ENCODE measurements at places on chromosomes 6 and 20.
A peak's percentile ranks its signal among the peaks of the same experiment; 100 is the strongest.

DNA sequence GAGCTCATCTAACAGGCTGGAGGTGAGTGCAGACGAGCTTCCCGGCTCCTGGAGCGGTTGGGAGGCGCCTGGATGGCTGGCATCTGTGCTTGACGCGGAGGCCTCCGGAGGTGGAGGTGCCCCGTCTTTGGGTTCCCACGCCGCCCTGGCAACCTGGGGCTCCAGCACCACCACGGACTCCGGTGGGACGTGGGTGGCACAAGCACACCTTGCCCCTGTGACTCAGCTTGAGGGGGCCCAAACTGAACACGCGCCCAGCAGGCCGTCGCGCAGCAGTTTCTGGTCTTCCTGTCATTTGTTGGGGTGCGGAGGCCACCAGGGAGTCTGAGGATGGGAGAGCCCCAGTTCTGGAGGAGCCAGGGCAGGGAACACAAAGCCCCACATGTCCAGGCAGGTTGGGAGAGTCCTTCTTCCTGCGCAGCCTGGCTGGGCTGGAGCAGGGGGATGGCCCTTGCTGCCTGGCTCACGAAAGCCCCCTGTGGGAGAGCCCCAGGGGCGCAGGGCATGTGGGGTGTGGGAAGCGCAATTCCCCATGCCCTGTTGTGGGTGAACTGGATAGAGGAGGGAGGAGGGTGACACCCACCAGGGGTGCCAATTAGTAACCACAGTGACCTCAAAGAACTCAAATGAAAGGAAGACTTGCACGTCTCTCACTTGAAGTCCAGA, 1378.6 kb upstream of the DEFB115 start:
- no peak for DNase-seq

DNA sequence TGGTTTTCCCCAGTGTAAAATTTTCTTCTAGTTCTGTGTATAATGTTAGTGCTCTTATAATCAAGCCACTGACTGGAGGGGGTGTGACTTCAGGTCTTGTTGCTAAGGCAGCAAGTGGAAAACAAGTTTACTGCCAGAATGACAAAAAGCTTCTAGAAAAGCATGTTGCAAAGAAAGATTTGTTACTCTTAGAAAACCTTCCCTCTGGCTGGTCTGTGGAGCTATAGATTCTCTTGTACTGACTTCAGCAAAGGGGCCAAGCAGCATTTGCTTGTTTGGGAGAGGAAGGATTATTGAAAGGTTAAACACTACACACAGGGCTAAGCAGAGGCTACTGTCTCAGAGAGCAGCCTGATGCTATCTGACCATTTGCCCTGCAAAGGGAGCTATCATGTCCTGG, 288.8 kb downstream of the BTBD9 start:
- no peak for DNase-seq

GRCh38 chr20:47677635-47678453, 107.4 kb downstream of the SULF2 start:
- DNase-seq = peak; percentile 47

DNA sequence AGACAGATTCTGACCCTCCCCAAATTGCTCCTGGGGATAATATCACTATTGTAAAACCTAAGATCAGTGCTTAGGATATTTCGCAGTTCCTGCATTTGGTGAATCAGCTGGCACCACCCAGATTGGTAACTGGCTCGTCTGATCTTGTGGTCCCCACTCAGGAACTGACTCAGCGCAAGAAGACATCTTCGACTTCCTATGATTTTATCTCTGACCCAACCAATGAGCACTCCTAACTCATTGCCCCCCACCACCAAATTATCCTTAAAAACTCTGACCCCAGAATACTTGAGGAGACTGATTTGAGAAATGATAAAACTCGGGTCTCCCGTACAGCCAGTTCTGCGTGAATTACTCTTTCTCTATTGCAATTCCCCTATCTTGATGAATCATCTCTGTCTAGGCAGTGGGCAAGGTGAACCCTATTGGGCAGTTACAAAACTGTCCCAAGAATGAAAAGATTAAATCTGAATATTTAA, 55.7 kb upstream of the PRND start:
- DNase-seq = peak; percentile 32

GRCh38 chr6:8383584-8383983, 51.8 kb downstream of the SLC35B3 start:
- no peak for DNase-seq

GRCh38 chr6:140708441-140708840, 1334.0 kb upstream of the CITED2 start:
- DNase-seq = no peak

- no peak for DNase-seq
Observed at GRCh38 chr20:32473231-32474008, 111.7 kb downstream of the NOL4L start.

GRCh38 chr6:16717275-16717942, 43.9 kb downstream of the ATXN1 start:
- DNase-seq = no peak

Measured in stimulated activated CD4-positive, alpha-beta T cell treated with anti-CD3 and anti-CD28 coated beads, Interleukin-12 subunit alpha, Interleukin-12 subunit beta, amount 100 ng/mL, for 24 hours (primary cell).